GM06990 (cell line): ENCODE measurements at places on chromosomes 6 and 20.
A peak's percentile ranks its signal among the peaks of the same experiment; 100 is the strongest.

DNA sequence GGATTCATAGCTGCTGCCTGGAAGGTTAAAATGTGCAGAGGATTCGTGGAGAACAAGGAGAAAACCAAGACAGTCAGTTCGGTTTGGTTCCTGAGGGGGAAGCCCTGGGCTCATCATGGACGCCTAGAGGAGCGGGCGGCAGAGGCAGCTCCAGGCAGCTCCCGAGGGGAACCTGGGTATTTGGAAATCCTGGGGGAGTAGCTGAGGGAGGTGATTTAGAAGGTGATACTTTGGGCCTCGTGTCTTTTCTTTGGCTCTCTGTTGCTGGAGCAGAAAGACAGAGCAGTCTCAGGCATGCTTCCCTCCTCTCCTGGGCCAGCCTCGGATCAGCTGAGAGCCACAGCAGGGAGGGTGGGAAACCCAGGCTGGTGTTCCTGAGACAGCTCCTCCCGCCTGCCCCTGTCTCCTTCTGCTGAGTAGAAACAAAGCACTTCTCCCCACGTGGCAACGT lies 139.5 kb downstream of the DLL1 start:
- no peak for DNase-seq

GRCh38 chr6:121603486-121603885 lies 168.0 kb downstream of the GJA1 start:
- no peak for DNase-seq

- no peak for DNase-seq
Observed at GRCh38 chr20:53972179-53972578, 98.2 kb downstream of the BCAS1 start.

GRCh38 chr6:23547851-23548250 lies 578.2 kb upstream of the NRSN1 start:
- DNase-seq: no peak

DNA sequence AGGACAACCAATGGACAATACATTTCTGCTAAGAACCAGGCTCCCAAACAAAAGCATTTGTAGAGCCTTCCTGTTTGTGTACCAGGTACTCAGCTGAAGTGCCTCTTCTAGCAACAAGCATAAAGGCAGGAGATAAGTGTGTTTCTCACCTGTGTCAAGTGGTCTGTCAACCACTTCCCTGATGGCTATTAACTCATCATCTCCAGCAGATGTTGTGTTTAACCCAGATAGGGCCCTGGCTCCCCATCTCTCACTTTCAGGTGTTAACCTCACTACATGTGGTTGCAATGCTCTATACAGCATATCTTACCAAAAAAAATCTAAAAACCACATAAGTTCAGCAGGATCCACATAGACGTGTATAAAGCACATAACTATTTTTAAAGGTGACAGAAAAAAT lies 9.6 kb upstream of the IL17A start:
- DNase-seq: peak; percentile 36

- DNase-seq: no peak
Observed at GRCh38 chr6:2396846-2397630, 151.6 kb upstream of the GMDS start.

- peak; percentile 38 for DNase-seq
Observed at GRCh38 chr20:21102603-21103311, 3.4 kb downstream of the LINC00237 start.

GRCh38 chr6:155054491-155055250 lies 59.6 kb downstream of the TIAM2 start:
- no peak for DNase-seq

- no peak for DNase-seq
Observed at GRCh38 chr20:23873370-23874015, 6.1 kb downstream of the CST5 start.

GRCh38 chr6:144265390-144265789 lies 19.7 kb upstream of the UTRN start:
- peak; percentile 28 for DNase-seq

GRCh38 chr6:161954699-161955276 lies 680.9 kb upstream of the AGPAT4 start:
- no peak for DNase-seq

DNA sequence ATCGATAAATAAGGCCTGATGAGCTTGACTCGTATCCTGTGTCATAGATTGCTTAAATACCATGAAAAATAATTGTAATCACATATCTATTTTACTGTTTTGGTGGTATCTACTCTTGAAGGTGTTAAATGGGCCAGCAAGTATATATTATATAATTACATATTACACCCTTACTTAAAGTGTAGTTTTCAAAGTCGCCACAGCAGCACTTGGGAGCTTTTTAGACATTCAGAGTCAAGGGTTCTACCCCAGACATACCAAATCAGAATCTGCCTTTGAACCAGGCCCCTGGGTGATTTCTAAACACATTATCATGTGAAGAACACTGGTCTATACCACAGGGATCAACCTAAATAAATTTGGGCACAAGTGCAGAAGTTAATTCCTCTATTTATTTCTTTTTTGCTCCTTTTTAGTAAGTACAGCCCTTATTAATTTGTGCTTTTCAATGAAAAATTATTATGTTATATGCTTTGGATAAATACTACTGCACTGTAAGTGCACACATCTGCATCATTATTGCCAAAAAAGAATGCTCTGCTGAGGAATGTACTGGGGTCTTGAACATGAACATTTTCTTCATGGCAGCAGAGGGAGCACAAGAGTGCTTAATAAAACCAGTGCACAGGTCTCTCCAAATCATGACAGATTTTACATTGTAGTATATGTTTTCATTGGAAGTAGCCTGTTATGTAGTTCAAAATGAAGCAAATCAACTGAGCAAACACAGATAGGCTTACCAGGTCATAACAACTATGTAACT lies 3.1 kb upstream of the ATXN1 start:
- no peak for DNase-seq

- DNase-seq: no peak
Observed at GRCh38 chr20:709423-709822, 33.8 kb upstream of the SCRT2 start.

DNA sequence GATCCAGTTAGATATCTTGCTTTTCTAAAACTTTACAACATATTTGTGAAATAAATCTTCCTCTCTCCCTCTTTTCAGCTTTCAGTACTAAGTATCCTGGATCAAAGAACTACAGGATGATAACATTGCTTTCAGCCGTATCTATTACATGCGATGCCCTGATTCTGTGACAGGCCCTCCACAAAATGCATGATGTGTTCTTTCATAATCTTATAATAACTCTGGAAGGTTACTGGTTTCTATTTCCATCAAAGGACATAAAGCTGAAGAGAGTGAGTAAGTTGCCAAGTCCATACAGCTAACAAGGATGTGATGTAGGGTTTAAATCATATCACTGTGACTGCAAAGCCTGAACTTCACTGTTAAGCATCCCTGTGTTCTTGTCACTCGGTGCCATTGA lies 62.9 kb upstream of the ADGRG6 start:
- no peak for DNase-seq

GRCh38 chr6:45127185-45127584 lies 200.9 kb upstream of the RUNX2 start:
- DNase-seq: no peak

- DNase-seq: no peak
Observed at GRCh38 chr20:54514028-54514607, 38.7 kb downstream of the DOK5 start.

- no peak for DNase-seq
Observed at GRCh38 chr6:150382171-150382570, 13.4 kb downstream of the IYD start.

DNA sequence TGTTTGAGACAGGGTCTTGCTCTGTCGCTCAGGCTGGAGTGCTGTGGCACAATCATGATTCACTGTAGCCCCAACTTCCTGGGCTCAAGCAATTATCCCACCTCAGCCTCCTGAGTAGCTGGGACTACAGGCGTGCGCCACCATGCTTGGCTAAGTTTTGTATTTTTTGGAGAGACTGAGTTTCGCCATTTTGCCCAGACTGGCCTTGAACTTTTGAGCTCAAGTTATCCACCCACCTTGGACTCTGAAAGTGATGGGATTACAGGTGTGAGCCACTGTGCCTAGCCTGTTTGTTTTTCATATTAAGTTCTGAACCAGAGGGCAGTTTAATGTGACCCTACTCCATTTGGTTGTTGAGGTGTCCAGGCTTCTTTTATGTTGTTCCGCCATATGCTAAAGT lies 194.8 kb downstream of the PLCB1 start:
- no peak for DNase-seq

GRCh38 chr6:114080891-114081510 lies 110.1 kb upstream of the HDAC2 start:
- DNase-seq: no peak

DNA sequence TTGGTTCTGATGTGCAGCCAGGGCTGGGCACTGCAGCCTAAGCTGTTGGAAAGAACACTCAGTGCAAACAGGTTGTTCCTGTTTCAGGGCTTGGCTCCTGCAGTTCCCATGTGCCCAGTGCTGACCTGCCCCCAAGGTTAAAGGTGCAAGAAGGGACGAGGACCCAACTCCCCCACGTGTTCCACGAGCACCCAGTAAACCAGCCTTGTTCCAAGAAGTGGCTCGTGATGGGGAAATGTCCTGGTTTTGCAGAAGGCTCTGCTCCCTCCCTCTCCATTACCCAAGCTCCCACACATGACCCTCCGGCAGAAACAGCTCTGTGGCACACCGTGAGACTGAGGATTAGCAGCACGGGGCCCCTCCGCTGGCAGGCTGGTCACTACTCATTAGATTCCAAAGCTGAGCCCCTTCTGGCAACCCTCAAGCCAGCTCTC lies 9.4 kb downstream of the ACSS1 start:
- DNase-seq: no peak

- DNase-seq: no peak
Observed at GRCh38 chr6:81713205-81713604, 39.3 kb downstream of the TENT5A start.

- no peak for DNase-seq
Observed at GRCh38 chr6:107272246-107272645, 156.9 kb upstream of the BEND3 start.

DNA sequence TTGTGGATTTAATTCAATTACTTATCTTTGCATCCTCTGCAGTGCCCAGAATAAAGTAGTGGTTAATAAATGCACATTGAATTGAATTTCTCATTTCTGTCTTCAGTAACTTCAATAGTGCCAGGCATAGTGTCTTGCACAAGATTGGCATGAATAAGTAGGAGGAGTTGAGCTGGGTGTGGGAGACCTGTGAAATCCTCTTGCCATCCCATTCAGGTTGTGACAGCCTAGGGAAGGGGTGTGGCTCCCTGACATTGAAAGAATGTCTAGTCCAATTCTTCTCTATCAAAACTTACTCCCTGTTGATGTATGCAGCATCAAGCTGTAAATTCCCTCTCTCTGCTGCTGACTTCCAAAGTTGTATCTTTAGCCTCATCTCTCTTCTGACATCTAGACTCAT lies 73.2 kb downstream of the CDH22 start:
- no peak for DNase-seq

- DNase-seq: no peak
Observed at GRCh38 chr6:165636402-165637048, 26.5 kb downstream of the PDE10A start.

GRCh38 chr20:8363970-8364733 lies 232.1 kb downstream of the PLCB1 start:
- no peak for DNase-seq

GRCh38 chr20:54622333-54623295 lies 147.2 kb downstream of the DOK5 start:
- no peak for DNase-seq

DNA sequence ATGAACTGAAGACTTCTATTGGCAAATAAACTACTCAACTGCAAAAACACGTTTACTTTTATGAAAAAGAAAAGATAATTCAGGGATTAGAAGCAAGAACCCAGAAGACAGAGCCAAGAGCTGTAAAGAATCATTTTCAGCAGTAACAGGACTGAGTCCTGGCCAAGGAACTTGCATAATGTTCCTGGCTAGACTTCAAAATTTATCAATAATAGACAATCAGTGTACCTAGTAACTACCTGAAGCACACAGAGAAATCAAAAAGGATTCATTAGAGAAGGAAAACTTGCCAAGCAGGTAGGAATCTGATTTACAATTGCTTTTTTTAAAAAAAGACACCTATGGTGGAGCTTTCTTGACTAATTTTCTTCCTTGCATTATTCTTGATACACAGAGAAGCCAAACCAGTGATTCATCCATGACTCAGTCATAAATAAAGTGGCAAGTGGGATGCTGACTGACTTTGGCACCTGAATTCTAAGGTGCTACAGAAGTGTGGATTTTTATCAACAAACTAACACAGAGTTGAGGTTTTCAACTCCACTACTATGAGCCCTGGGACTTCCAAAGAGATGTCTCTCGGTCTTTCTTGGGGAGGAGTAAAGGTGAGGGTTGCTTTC lies 281.3 kb downstream of the BMP7 start:
- DNase-seq: no peak

DNA sequence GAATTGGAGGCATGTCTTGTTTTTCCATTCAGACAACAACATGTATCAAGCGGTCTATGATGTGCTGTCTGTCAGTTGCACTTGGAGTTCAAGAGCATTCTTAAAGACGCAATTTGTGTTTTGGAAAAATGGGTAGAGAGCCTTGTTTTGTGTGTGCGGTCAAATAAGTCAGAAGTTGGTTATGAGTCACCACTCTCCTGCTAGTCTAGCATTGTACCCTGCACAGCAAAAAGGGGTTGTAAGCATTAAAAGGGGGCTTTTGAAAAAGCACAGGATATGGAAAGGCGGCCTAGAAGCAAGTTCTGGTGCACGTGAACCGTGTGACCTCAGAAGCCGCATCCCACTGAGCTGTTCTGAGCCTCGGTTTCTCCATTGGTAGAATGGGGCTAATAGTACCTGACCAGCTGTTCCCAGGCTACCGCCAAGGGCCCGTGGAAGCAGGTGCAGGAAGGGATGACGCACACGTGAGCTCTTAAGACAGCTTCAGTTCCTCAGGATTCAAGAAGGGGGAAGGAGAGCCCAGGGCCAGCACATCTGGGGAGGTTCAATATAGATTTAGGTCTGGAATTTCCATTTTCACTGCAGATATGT lies 61.6 kb upstream of the SNX9 start:
- DNase-seq: peak; percentile 71

GRCh38 chr6:133245007-133245406 lies 3.9 kb downstream of the EYA4 start:
- no peak for DNase-seq

GRCh38 chr6:146871611-146872425 lies 273.0 kb downstream of the ADGB start:
- no peak for DNase-seq

- DNase-seq: no peak
Observed at GRCh38 chr6:79861023-79861422, 86.3 kb downstream of the ELOVL4 start.

DNA sequence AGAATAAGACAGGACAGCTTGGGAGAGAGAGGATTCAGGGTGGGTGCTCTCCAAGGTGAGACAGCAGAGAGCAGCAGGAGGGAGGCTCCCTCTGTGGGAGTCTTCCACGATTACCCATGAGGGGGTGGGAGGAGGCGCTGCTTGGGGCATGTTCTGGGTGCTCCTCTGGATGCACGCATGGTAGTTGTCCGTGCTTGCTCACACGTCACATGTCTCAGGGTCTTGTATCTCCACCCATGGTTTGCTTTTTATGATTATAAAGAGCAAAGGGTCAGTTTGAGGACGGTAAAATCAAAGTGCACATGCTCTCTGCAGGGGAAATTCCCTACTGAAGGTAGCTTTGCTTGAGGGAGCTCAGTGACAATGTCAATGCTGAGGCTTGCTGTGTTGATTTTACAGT lies 338.4 kb downstream of the THBS2 start:
- DNase-seq: no peak
